NCI-H82 (cell line): ENCODE measurements at places on chromosomes 7 and 10.

- no peak for DNase-seq
Measured at GRCh38 chr7:85595750-85596178, 408.9 kb upstream of the SEMA3D start.

DNA sequence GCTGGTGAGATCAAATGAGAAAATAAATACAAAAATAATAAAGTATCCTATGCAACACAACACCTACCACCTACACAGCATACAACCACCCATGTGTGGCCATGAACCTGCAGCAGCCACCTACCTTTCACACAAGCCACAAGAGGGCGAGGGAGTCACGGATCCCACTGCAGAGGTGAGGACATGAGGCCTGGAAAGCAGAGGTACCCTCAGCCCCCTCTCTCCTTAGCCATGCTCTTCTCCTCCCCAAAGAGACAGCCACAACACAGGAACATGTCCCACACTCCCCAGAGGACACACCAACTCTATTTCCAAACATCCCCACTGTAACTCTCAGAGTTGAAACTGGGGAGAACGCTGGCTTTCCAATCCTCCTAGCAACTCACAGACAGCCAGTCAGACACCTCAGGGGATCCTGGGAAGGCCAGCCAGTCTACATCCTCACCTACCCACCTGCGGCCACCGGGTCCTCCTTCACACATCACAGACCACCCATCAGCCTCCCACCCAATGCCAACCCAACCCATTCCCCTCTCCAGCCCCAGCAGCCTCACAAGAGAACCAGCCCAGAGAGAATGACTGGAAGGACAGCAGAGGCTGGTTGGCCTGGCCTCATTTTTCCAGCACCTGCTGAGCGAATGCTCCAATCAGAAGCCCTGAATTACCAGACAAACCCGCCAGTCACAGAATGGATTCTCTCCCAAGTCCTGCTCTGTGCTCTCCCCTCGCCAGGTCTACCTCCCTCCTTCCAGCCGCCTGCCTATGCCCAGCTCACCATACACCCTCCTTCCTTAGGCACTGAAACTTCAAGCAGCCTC is 18.4 kb downstream of the DLG5 start:
- peak; percentile 41 for DNase-seq

GRCh38 chr7:151689196-151689971 is 169.7 kb upstream of the RHEB start:
- DNase-seq: no peak

- DNase-seq: no peak
Measured at GRCh38 chr10:82922755-82923154, 1047.8 kb downstream of the NRG3 start.

GRCh38 chr10:79130255-79130654 is 61.5 kb downstream of the ZMIZ1 start:
- no peak for DNase-seq

DNA sequence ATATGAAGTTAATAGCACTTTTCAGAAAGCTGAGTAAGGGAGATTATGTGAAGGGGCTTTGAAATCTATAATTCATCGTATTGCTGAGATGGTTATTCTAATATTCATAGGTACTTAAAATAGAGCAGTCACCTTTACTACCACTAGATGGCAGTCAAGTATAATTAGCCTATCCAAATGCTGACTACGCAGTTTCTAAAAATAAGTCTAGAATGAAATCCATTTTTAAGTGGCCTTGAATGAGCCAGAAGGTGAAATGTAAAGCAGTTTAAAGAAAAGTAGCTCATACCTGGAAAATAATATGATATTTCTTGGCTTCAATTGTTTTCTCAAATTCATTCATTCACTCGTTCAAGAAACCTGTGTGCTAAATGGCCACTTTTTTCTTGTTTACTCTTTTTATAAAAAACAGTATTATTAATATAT is 1277.1 kb downstream of the GATA3 start:
- peak; percentile 47 for DNase-seq

DNA sequence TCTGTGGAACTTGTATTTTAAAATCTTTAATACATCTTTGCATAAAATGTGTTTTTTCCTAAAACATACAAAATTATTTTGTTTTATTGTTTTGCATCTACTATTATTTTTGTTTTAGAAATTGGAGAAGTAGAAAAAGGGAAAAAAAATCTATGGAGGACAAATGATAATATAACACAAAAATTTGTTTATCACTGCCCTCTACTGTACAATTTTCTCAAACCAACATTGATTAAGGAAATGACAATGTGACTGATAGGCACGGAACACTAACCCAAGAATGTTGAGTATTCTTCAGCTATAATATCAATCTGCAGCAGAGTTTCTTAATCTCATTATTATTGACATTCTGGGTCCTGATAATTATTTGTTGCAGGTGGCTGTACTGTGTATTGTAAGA is 9.5 kb upstream of the ING3 start:
- peak; percentile 30 for DNase-seq

- DNase-seq: no peak
Measured at GRCh38 chr10:69475433-69475830, 24.2 kb downstream of the TSPAN15 start.

DNA sequence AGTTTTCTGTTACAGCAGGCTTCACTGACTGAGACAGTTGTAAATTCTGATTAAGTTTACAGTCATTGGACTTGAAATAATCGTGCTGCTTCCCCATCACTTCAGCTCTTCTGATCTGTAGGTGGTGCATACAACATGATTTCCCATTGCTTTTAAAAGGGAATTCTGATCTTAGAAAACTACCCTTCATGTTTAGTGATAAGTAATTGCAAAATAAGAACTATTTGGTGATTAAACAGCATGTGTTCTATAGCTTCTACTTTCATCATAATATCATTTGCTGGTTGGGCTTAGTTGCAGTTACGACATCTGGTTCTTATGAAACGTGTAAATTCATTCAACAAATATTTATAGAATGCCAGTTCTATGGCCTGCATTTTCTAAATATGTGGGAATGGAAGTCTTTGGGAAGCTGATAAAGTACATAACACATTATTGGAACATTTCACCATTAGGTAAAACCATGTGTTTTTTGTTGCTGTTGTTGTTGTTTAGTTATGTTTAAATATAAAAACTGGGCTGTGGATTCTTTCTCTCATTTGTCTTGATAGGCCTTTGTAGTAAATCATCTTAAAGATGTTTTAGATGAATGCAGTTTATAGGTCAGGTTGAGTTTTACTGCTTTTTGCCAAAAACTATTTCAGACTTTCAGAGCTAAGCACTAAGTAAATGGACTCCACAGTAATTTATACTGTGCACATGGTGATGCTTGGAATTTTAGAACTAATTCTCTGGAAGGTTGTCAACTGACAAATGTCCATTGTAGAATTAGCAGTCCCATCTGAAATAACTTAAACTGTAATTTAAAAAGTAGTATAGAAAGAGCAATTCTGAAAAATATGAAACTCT is 13.1 kb downstream of the GNAI1 start:
- no peak for DNase-seq

DNA sequence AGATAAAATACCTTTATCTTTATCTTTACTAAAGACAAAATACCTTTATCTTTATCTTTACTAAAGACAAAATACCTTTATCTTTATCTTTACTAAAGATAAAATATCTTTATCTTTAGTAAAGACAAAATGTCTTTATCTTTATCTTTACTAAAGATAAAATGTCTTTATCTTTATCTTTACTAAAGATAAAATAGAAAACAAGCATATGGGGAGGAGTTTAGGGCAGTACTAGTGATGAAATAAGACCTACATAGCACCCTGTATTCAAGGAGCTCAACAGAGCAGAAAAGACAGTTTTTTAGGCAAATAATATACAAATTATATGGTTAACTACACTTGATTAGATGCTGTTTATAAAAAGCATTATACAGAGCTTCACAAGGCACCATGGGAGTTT is 19.3 kb downstream of the ANKRD22 start:
- DNase-seq: no peak

GRCh38 chr7:30634193-30634626 is 39.5 kb downstream of the GARS1 start:
- no peak for DNase-seq

DNA sequence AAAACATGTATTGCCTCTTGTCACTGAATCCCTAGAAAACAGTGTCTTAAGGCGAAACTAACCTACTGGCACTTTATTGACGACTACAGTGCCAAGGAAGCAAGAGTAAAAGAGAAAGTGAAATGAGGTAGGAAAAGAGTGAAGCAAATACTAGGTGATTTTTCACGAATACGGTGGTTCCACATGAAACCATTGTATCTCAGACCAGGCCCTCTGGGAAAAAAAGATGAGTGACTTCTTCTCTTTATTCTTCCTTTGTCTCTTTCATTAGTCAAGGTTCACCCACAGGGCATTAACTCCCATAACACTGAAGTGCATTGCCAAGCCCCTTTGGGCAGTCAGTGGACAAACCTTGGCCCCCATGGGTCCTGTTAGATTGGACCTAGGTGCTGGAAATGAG is 16.2 kb upstream of the MACC1 start:
- DNase-seq: no peak

- DNase-seq: no peak
Measured at GRCh38 chr10:21431799-21432198, 93.7 kb downstream of the SKIDA1 start.

- peak; percentile 14 for DNase-seq
Measured at GRCh38 chr7:80732630-80733029, 94.2 kb downstream of the CD36 start.

GRCh38 chr10:99560277-99561126 is 27.8 kb downstream of the NKX2-3 start:
- DNase-seq: peak; percentile 89

DNA sequence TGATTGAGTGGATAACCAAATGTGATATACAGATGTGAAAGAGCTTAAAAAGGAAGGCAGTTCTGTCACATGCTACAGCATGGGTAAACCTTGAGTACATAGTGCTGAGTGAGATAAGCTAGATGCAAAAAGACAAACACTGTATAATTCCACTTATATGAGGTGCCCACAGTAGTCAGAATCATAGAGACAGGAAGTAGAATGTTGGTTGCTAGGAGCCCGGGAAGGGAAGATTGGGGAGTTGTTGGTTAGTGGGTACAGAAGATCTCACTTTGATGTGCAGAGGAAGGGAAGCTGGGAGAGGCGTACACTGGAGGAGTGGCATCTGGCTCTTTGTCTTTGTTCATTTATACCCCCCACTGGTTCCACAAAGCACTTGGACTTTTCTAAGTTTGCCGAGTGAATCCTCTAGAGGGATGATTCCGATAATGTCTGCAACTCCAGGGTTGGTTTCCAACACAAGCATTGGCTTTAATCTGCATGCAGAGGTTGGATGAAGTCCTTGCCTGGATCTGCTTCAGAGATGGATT is 39.5 kb downstream of the TSPAN14 start:
- no peak for DNase-seq

DNA sequence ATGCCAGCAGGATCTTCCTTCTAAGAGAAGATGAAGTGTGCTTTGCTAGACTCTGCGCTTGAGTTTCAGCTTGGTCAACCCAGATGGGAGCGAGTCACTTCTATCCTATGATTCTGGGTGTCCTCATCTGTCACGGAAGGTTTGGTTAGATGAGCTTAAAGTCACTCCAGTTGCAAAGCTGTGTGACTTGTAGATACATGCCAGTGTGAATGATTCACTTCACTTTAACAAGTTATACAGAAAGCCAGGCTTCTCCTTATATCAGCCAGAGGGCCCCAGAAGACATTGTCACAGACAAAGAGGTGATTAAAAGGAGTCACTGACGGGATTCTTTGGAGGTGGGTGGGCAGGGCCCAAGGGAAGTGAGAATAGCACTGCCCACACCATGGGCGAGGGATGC is 122.6 kb upstream of the PFKP start:
- DNase-seq: no peak

- peak; percentile 57 for DNase-seq
Measured at GRCh38 chr10:11017570-11018431, at the start of gene CELF2. TSS of gene CELF2 (plus strand) at chr10:11017872. CDS start at chr10:11018090, 218 bp downstream.

DNA sequence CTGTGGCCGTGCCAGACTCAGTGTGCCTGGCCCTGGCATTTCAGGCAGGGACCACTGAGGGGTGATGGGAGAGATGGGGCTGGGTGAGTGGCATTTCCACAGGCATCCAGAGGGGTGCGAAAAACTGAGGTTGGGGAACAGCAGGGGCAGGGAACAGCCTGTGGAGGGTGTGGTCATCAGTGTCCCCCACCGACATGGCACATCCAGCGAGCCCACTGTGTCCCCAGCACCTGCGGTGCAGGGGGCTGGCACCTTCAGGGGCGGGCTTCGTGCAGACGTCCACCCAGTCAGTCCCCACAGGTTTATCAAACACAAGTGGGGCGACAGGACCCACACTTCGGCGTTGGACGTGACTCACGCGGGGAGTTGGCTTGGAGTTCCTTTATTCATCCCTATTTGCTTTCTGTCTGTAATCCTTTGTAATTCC is 14.8 kb downstream of the CUX1 start:
- DNase-seq: no peak

GRCh38 chr10:19772972-19773371 is 43.3 kb upstream of the PLXDC2 start:
- DNase-seq: no peak

- peak; percentile 39 for DNase-seq
Measured at GRCh38 chr7:7681936-7682329, 36.5 kb downstream of the RPA3 start.

GRCh38 chr7:88315522-88315921 is 8.8 kb upstream of the STEAP4 start:
- DNase-seq: no peak

DNA sequence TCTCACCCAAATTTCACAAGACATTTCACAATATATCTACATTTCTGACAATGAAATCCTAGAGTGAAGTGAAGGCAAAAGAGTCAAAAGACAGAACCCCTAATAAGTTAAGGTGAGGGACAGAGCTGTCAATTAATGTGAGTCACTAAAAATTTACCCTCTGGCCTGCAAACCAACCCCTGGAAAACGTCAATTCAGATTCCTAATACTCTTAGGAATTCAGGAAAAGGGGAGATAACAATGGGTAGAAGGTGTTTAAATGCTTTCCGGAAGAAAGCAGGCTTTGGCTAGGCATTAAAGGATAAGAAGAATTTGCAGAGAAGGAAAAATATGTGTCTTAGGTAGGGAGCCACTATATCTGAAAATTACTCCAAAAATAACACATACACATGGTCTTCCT is 299.6 kb downstream of the INHBA start:
- no peak for DNase-seq

DNA sequence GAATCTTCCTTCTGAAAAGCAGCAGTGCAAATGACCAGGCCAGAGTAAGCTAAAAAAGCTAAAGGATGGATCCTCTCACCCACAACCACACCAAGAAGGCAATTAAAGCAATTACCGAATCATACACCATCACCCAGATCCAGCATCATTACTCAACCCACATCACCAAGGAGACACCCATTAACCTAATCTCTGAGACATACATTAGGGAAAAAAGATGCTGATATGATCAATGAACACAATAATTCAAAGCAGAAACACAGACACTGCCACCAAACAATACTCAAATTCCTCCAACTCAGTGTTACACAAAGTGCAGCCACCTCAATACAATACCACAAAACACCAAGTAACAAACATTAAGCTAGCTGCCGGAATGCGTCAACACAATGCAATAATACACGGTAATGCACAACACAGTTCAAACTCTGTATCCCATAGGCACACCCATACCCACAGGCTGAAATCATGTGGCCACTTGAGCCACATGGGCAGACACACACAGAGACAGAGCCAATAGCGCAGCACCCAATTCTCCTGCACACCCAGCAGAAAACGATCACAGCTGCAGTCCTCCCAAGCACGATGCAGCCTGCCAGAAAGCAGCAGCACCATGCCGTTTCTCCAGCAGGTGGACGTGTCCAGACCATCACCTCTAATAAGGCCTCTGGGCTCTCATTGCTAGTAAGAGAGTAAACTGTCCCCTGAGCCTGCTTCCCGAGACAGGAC is 21.5 kb downstream of the PAX2 start:
- DNase-seq: peak; percentile 15

GRCh38 chr7:73482746-73483145 is 39.3 kb downstream of the BAZ1B start:
- peak; percentile 94 for DNase-seq
